Smooth muscle cell of the umbilical artery (primary cell): ENCODE measurements at places on chromosomes 1 and 21. TPM values are rescaled to one million over a fixed set of nuclear protein-coding genes. Genes with fewer than 3 reads are reported as not detected.

CD1B gene
- not detected in 2 replicates for total RNA-seq

S100A2 gene
- 0.59 and 1.4 TPM in 2 replicates for total RNA-seq

MYBPH gene
- total RNA-seq = 0.30 TPM in 1 of 2 replicates, not detected in the other

S100A5 gene
- total RNA-seq = not detected in 2 replicates

CBS gene
- total RNA-seq = 13.4 and 85.5 TPM in 2 replicates

FYB2 gene
- not detected in 2 replicates for total RNA-seq

TMEM200B gene
- 4.8 and 5.6 TPM in 2 replicates for total RNA-seq

SPRR2E gene
- total RNA-seq = not detected in 2 replicates

KRTAP12-2 gene
- total RNA-seq = not detected in 2 replicates

MOB3C gene
- 11.3 and 13.7 TPM in 2 replicates for total RNA-seq

PDE9A gene
- not detected in 2 replicates for total RNA-seq

SPRR2G gene
- total RNA-seq = not detected in 2 replicates

LMOD1 gene
- 10.1 and 27.0 TPM in 2 replicates for total RNA-seq

HRNR gene
- not detected in 2 replicates for total RNA-seq
